Renal pelvis (tissue), 12 donors: ENCODE measurements at places on chromosomes 5 and 9. TPM values are rescaled to one million over a fixed set of nuclear protein-coding genes. Genes with fewer than 3 reads are reported as not detected.

The UBE2D2 gene
- polyA plus RNA-seq = 149 TPM

The BRD9 gene
- polyA plus RNA-seq = 44.0 TPM

DNA sequence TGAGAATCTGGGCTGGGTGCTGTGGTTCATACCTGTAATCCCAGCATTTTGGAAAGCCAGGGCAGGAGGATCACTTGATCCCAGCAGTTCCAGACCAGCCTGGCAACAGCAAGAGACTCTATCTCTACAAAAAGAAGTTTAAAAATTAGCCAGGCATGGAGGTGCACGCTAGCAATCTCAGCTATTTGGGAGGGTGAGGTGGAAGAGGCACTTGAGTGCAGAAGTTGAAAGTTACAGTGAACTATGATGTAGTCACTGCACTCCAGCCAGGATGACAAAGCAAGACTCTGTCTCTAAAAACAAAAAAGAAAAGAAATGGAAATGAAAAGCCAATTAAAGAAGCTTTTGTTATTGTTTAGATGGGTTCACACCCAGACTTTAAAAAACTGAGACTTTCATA lies 131.6 kb upstream of the RASA1 start:
- no peak for DNase-seq

DNA sequence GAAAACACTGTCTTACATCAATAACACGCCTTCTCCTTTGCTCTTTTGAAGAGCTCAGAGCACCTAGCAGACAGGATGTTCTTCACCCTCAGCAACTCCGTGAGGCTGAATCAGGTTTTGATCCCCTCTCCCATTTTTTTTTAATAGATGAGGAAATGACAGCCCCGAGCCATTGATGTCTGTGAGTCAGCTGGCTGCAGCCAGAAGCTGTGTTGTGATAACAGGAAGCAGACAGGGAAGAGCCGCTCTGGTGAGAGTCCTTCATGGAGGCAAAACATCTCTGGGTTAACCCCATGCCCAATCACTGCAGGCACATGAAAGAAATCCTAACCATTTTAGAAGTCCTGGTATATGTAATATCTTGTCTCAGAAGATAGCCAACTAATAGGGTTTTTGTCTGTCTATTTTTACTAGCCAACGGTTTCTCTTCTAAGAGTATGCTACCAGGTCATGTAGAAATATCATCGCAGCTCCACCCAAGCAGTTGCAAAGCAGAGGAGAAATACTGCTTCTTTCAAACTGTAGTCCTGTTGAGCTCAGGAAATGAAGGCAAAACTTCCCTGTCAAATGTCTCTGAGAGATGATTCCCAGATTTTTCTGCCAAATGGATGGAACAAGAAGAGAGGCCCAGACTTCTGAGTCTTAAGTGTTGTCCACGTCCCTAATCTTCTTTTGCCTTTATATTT lies 568.9 kb downstream of the CCDC171 start:
- DNase-seq = no peak
